ENCODE measurements at places on chromosomes 5 and 9.

DNA sequence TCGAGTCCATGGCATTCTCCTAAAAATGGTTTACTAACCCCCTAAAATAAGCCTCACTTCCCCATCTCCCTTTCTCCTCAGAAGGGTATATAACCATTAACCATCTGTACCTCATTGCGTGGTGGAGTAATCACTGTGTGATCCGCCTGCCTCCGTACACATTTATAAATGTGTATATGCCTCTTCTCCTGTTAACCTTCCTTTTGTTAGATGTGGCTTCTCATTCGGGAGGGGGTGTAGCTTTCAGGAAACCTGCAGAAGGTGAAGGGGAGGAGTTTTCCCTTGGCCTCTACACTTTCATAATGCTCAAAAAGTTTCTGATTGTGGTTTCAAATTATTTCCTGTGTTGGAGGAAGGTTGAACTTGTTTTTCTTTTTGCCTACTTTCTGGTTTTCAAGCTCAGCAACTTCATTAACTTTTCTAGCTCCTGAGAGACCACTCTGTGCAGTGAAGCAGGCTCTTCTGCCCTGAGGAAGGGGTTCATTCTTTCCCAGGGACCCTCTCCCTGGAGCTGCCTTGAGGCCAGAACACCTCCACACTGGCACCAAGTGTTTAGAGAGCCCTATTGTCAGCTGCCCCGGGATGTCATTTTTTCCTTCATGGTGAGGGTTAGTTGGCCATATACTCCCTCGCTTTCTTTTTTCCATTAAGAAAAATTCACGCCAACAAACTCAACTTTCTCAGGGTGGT, 46.9 kb downstream of the RASGRF2 start:
- DNase-seq, result no peak

GRCh38 chr9:27427272-27427643, 96.8 kb upstream of the IFNK start:
- DNase-seq, result no peak

DNA sequence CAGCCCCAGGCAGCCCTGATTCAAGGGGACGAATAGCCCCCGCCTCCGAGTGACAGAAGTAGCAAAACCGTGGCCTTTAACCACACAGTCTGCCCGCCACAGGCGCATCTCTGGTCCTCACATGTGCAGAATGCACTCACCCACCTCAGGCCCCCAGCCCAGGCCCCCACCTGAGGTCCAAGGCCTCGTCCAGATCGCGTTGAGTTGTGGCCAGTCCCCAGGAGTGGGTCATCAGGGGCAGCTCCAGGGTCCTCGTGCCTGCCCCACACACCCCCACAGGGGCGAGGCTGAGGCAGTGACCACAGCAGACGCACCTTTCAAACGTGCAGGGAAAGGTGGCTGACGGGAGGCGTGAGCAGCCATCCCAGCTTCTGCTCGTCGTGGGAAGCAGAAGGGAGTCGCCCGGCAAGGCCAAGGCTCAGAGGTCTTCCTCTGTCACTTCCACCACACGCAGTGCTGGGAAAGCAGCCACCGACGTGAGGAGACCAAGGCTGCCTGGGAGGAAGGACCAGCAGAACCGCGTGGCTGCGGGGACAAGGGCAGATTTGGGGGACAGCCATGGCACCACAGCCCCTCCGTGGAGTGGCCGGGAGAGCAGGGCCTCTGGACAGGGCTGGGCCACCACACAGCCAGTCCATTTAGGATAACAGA, 77.8 kb upstream of the OTULINL start:
- no peak for DNase-seq

- DNase-seq, result peak; percentile 30
Observed at GRCh38 chr5:1445313-1445688, at the start of gene SLC6A3. Gene SLC6A3, minus strand, starts transcription at chr5:1445440. Its CDS starts 2,243 bp downstream, at chr5:1443197.

GRCh38 chr5:107687937-107688336, 17.2 kb upstream of the EFNA5 start:
- DNase-seq, result no peak

DNA sequence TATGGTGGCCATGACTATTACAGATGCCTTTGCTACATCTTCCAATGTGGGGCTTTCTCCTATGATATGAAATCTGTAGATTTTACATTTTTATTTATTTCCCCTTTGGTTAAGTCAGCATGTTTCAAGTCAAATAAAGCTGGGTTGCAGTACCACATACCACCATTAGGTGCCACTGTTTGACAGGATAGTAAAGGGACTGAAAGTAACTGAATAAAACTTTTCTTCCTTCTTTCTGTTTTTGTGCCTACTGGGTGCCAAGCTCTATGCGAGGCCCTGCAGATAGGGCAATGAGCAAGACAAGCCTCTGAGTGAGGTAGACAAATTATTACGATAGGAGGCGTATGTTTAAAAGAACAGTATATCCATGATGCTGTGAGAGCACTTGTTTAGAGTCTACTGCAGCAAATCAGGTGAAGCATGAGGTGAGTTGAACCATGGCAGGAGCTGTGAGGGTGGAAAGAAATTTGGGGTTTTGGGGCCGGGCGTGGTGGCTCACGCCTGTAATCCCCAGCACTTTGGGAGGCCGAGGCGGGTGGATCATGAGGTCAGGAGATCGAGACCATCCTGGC, 64.8 kb downstream of the GDNF start:
- DNase-seq, result no peak

DNA sequence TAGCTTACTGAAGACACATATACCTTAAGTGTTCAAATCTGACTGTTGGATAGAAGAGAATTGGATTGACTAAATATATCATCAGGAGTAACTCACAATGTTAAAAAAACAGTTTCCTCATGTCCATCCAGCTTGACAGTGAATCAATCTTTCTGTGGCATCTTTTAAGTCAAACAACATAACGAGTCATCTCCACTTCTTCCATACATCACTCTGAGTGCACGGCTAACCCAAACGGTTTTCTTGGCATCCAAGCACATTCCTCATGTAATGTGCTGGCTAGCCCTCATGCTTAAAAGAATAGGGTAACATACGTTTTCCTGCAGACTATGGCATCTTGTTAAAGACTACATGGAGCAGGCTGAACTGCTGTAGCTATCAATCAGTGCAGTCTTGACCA, 291.5 kb upstream of the TRPC7 start:
- no peak for DNase-seq

- DNase-seq, result no peak
Observed at GRCh38 chr5:71932131-71932654, 175.1 kb upstream of the MAP1B start.

DNA sequence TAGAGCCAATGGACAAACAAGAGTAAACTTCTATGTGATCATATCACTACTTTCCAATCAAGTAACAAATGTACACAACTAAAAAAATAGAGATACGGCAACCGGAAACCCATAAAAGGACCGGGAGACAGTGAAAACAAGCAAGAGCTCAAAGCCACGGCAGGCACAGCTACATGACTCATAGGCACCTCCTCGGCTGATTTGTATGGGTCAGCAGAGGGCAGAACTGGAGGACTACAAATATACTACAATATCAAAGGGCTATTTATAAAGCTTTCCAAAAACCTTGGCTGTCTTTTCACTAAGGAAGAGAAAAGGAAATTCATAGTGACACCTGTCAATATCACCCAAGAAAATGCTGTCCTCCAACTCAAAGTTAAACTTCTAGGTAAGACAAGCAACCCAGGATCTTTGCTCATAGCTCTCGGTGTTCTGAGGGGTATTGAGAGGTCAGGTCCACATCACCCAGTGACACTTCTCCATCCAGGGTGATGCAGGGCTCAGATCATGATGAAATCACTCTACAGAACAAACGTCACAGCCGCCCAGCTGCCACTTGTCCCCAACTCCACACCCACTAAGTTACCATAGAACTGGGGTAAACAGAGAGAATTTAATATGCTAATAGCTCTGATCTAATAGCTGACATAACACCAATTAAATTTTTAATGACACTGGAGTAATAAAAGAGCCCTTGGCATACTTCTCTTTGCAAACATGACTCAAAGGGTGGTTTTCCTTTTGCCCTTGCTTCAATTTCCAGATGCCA, 41.3 kb downstream of the PFDN1 start:
- DNase-seq, result no peak

GRCh38 chr5:73357576-73357975, 91.0 kb downstream of the FOXD1 start:
- DNase-seq, result no peak

DNA sequence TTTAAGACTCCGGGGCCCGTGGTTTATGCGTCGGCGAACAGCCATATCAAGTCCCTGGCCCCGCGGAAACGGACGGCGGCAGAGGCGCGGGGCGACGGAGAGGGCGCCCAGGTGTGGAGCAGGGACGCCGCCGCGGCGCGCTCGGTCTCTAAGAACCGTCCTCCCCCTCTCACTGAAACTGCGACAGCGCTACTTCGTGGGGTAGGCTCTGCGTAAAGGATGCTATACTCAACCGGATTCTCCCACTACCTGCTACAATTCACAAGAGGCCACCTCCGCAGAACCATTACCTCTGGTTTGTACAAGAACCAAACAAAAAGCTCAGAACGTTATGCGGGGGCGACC, 404 bp downstream of the MRNIP start:
- DNase-seq, result peak; percentile 61

Measured in germinal center (tissue), 1 donor.